ENCODE measurements at places on chromosomes 4 and X.

GRCh38 chr4:114603497-114603896 is 4.9 kb downstream of the UGT8 start:
- no peak for DNase-seq

GRCh38 chr4:17109126-17109525 is 210.7 kb upstream of the LDB2 start:
- DNase-seq = no peak

DNA sequence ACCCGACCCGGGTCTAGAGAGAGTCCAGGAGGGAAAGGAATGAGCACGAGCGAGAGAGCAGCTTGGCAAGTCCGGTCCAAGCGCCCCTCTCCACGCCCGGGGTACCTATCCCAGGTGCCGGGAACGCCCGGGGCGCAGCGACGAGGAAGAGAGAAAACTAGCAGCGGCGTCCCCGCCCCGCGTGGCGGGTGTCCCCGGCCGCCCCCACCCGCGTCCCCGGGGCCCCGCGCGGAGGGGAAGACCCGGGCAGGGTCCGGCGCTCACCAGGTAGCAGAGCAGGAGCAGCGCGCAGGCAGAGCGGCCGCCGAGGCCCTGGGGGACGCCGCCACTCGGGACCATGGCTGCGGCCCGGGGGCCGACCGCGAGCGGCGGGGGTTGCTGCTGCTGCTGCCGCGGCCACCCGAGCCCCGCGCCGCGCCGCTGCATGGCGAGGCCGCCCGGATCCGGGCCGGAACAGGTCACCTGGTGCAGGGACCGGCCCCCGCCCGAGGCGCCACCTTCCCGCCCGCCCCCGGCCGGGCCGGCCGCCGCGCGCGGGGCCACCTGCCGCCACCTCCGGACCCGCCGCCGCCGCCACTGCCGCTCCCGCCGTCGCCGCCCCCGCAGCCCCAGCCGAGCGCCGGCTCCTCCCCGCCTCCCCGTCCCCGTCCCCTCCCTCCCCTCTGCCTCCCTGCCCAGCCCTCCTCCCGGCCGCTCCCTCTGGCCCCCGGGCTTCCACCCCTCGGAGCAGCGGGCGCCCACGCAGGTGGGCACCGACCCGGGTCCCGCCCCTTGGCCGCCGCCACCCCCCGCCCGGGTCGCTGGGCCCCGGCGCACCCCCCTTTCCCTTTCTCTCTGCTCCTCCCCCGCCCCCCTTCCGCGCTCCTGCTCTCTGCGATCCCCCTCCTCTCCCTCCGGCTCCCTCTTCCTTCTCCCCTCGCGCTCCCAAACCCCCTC is at the start of gene SEL1L3:
SEL1L3 (minus strand) TSS at position 578 of the 936 bp plus-strand sequence; CDS start at position 426, 152 bp downstream.
- DNase-seq = peak; percentile 78

DNA sequence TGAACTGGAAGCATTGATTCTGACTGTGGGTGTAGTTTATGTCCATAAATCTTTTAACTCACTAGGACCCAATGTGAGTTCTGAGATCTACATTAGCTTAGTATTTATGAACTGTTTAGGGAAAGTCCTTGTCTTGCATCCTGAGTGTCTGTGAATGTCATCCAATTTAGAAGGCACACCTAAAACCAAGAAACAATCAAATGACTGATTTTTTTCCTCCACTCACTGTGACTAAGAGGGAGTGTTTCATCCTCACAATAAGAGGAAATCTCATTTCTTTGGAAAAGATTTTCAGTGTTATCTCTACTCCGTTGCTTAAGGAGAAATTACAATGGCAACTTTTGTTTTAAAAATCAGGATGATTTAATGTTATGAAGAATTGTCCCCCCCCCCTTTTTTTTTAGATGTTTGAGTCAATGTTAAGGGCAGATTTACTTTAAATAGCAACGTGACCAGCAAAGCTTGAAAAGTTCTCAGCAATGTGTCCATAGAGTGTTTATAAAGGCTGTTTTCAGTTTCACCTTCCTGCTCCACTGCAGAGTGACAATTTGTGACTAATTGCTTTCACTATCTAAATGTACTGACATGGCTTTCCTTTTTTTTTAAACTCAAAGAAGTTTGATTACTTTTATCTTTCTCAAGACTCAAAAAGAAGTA is 173.0 kb downstream of the SPCS3 start:
- DNase-seq = no peak

DNA sequence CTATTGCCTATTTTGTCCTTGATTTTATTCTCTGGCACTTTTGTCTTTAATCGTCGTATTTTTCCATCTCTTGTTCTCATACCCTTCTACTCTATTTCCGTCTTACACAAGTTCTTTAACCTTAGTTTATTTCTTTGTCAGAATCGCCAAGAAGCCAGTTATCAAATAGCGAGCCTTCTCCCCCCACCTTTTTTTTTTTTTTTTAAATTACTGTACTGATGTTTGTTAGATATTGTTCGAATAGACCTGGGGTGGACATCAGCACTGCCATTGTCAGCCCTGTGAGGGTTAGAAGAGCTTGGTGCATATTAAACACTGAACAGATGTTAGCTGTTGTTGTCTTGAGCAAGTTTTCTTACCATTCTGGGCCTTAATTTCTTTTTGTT is 1.2 kb downstream of the SPCS3 start:
- no peak for DNase-seq

- no peak for DNase-seq
Measured at GRCh38 chrX:47523713-47524166, 37.3 kb upstream of the ARAF start.

DNA sequence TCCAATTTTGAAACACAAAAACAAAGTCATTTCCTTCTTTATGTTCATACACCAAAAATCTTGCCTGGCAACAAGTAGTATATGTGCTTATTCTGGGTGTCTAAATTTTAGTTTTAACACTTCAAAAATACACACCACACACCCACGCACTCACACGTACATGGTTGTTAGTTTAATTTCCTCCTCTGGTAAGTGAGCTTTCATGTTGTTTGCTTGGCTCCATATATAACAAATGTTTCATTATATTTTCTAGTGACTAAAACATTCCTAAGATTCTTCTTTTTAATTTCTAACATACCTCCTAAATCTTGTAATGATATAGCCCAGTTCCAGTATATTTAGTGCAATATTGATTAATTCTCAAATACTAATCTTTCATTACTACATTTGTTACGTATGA is 80.9 kb downstream of the PRDM5 start:
- DNase-seq = no peak

GRCh38 chr4:15254236-15254880 is 173.5 kb upstream of the C1QTNF7 start:
- DNase-seq = no peak

- DNase-seq = no peak
Measured at GRCh38 chr4:123871341-123871740, 474.7 kb downstream of the SPRY1 start.

GRCh38 chr4:30380404-30380998 is 339.7 kb upstream of the PCDH7 start:
- DNase-seq = peak; percentile 28

GRCh38 chr4:73221734-73222133 is 36.9 kb downstream of the ANKRD17 start:
- DNase-seq = no peak

GRCh38 chrX:9071031-9071650 is 37.2 kb upstream of the FAM9B start:
- no peak for DNase-seq

- DNase-seq = no peak
Measured at GRCh38 chr4:25484243-25484721, 107.2 kb downstream of the ANAPC4 start.

- DNase-seq = no peak
Measured at GRCh38 chrX:56219700-56220099, 12.5 kb upstream of the KLF8 start.

DNA sequence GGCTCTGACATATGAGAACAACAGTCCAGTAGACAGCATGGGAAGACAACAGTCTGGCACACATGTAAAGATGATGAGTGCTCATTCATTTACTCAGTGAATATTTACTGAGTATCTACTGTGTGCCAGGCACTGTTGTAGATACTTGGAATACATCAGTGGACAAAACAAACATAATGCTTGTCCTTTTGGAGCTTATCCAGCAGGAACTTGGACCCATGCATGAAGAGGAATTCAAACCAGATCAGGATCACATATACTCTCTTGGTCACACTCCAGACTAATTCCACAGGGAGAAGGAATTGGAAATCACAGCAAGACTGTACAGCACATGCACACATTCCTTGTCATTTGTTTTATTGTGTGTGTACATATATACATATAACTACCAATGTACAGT is 217.6 kb upstream of the TTC29 start:
- no peak for DNase-seq

DNA sequence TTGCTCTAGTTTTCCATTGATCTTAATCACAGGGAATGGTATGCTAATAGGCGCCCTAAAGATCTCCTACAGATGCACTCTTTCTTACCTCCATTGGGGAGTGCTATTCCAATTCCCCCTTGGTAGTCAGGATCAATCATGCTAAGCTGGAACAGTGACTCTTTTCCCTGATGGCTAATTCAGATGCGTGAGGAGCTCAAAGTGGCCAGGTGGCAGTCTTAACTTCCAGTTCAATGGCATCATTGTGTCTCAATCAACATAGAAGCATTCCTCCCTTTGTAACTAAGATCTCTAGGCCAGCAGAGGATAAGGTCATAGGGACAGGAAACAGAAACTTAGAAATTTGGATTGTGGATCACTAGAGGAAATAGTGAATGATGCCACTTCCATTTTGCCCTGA is 216.8 kb downstream of the GRID2 start:
- DNase-seq = no peak

- DNase-seq = no peak
Measured at GRCh38 chr4:42488114-42488513, 90.8 kb downstream of the SHISA3 start.

DNA sequence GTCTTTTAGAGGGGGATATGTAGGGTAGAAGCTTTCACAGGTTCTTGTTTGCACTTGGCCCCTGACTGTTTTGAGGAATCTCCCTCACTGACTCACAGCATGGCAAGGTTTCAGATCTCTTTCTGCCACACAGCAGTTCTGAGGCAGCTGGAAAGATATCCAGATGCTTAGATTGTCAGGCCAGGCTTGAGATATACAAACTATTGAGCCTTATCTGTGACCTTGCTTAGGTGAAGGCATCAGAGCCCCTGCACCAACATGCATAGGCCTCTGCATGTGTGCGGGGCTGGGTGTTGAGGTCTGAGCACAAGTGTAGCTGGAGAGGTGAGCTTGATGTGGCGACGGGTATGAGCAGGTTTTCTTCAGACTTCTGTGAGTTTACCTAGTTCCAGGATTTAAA is 80.9 kb upstream of the MSANTD1 start:
- no peak for DNase-seq

- no peak for DNase-seq
Measured at GRCh38 chrX:109696146-109696740, 36.8 kb downstream of the ACSL4 start.

DNA sequence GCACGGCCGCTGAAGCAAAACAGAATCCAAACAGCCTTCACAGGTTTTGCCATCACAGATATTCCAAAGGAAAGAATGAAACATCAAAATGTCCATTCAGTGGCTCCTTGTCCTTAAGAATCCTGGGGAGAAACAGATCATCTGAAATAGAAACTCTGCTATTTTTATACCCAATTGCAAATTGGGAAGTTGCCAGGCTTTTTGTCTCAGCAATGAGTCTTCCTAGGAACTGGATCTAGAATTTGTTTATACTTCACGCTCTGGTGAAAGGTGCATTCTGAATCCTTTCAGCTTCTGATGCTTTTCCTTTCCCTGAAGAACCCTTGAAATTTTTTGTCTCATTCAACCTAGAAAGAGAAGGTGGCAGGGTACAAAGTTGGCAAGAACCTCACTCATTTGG is 218.9 kb downstream of the FBXW7 start:
- DNase-seq = no peak

DNA sequence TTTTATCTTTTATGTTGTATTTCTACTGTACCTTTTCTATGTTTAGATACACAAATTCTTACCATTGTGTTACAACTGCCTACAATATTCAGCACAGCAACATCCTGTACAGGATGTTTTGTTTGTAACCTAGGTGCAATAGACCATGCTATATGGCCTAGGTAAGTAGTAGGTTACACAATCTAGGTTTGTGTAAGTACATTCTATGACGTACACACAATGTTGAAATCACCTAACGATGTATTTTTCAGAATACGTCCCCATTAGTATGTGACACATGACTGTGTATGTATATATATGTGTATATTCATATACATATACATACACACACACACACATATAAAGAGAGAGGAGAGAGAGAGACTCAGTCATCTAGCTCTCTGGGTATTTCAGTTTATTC is 103.5 kb downstream of the CLNK start:
- DNase-seq = no peak

DNA sequence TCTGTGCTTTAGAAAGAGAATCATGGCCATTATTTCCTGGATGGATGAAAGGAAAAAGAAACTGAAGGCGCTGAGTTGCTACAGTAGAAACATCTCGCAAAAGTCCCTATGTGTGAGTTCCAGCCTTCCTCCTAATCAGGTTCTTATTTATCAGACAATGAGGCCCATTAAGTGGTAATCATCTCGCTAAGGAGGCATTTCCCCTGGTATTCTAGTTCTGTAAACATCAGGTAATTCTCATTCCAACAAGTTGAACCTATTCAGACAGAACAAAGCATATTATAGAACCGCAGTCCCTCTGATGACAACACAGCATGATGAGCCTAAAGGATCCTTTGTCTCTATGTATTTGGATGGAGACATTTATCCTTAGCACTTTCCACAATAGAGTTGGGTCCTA is 205.7 kb upstream of the MAOA start:
- DNase-seq = no peak

GRCh38 chr4:82201805-82202641 is 171.8 kb downstream of the HNRNPD start:
- DNase-seq = no peak

DNA sequence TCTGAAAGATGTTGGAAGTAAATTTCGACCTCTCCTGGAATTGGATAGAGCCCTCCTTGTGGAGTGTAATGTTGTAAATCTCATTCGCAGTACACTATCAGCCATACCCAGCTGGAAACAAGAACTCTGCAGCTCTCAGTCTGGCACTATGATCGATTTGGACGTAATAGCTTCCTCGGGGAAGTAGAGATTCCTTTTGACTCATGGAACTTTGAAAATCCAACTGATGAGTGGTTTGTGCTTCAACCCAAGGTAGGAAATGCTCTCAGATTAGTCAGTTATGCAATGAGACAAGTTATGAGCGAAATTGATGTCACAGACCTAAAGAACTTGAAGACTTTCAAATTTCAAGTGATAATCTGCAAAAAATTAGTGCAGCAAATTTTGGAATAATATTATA is 103.9 kb downstream of the SYTL5 start:
- no peak for DNase-seq

All from left colon (tissue), 2 donors.